ENCODE measurements at places on chromosomes 4 and X.

DNA sequence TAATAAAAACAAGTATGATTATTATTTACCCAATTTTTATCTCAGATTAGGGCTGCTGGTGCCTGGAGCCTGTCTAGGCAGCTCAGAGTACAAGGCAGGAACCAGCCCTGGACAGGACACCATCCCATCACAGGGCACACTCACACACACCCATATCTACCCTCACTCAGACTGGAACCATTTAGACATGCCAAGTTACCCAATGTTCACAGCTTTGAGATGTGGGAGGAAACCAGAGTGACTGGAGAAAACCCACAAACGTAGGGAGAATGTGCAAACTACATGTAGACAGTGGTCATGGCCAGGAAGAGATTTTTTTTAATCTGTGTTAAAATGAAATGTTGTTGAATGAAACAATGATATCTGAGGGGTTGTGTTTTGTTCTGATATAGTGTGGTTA is 35.7 kb upstream of the ADGRA3 start:
- no peak for DNase-seq

DNA sequence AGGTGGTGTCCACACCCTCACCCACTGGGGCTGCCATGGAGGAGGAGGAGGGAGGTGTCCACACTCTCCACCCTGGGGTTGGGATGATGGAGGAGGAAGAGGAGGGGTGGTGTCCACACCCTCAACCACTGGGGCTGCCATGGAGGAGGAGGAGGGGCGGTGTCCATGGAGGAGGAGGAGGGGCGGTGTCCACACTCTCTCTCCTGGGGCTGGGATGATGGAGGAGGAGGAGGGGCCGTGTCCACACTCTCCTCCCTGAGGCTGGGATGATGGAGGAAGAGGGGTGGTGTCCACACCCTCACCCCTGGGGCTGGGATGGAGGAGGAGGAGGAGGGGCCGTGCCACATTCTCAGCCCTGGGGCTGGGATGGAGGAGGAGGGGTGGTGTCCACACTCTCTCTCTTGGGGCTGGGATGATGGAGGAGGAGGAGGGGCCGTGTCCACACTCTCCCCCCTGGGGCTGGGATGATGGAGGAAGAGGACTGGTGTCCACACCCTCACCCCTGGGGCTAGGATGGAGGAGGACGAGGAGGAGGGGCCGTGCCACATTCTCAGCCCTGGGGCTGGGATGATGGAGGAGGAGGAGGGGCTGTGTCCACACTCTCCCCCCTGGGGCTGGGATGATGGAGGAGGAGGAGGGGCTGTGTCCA is 231.7 kb downstream of the CRLF2 start:
- no peak for DNase-seq

DNA sequence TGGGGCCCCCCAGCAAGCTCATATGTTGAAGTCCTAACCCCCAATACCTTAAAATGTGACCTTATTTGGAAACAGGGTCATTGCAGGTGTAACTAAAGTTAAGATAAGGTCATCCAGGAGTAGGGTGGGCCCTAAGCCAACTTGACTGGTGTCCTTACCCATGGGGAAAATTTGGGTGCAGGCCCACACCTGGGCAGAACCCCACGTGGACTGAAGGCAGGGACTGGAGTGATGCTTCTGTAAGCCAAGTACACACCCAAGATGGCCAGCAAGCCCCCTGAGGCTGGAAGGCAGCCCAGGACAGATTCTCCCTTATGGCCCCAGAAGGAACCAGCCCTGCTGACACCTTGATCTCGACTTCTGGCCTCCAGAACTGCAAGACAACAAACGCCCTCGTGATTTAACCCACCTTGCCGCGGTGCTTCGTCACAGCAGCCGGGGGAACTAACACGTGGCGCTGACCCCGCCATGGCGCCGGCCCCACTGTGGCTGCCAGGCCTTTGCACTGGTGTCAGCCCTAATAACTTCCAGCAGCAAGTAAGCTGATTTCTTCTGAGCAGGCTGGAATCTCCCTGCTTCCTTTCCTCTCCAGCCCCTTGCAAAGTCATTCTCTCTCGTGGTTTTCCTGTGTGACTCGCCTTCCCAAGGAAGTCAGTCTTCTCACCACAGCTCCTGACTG is 23.2 kb upstream of the MXD4 start:
- no peak for DNase-seq

- no peak for DNase-seq
Measured at GRCh38 chr4:59200992-59201391, 1999.1 kb upstream of the ADGRL3 start.

GRCh38 chr4:149296084-149296483 is 519.6 kb downstream of the IQCM start:
- no peak for DNase-seq

DNA sequence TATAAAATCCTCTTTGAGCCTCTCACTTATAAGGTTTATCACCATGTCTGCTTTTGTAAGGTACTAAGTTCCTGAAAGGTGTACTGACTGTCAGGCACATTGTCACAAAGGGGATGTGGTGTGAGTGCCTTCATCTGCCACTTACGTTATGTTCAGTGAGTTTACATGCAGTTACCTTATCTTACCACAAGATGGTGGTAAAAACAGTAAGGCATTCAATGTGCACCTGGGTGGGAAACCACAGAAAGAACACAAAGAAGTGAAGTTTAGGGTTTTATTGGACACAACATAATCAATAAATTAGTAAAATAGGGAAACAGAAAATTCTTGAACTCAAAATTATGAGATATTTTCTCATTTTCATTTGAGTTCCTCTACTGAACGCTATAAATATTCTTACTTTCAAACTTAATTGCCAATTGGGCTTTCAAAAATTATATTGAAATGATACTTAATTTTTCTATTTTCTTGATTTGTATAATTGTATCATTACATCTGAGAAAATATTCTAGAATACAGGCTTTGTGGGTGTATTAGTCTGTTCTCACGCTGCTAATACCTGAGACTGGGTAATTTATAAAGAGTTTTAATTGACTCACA is 650.8 kb downstream of the PCDH7 start:
- no peak for DNase-seq

- no peak for DNase-seq
Measured at GRCh38 chr4:52172166-52172565, 121.1 kb downstream of the SPATA18 start.

- DNase-seq = no peak
Measured at GRCh38 chr4:143411527-143412419, 75.1 kb downstream of the GAB1 start.

GRCh38 chr4:139907001-139907809 is 241.6 kb downstream of the MGST2 start:
- DNase-seq = no peak

GRCh38 chr4:588351-588849 is 12.3 kb upstream of the TMEM271 start:
- DNase-seq = no peak

GRCh38 chr4:180808862-180809261 is 1434.3 kb upstream of the TENM3 start:
- DNase-seq = no peak

DNA sequence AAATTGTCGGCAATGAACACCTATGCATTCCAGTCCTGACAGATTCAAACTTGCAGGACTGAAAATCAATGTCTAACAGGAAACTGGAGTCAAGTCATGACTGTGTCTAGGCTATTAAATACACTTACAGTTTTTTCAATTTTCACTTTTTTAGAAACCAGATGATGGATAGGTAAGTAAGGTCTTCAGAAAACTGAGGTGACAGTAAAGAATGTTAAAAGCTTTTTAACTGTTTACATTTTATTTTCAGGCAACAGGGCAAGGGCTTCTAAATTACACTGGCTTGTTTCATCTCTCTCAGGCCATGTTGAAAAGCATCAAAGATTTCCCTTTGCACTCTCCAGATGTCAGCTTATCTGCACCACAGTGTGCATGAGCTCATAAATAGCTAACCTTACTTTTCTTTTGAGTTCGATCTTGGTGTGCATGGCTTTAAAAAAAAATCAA is 65.2 kb downstream of the SEC24D start:
- DNase-seq = no peak

DNA sequence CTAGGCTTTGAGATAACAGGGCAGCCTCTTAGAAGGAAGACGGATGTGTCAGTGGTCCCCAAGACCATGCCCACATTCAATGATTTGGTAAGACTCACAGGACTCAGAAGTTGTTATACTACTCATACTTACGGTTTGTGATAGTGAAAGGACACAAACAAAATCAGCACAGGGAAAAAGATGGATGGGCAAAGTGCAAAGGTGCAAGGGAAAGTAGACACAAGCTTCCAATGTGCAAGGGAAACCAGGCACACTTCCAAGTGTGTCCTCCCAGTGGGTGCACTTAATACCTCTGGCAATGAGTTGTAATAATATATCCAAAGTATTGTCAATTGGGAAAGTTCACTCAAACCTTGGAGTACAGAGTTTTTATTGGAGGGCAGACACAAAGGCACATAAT is 53.8 kb upstream of the VCX start:
- DNase-seq = no peak

DNA sequence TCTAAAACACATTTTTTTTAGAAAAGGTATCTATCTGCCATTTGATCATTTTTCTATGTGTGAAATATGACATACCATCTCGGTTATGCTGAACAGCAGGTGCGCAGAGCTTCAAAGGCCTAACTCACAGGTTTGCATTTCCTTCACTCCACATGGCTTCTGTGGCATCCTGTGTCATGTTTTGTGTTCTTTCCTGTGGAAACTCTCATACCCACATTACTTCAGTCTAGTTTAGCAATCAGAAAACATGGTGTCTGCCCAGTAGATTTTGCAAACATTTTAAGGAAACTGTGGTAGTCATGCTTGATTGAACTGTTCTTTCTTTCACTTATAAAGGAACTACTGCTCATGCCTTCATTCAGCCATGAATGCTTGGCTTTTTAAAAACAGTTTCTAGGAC is 11.3 kb upstream of the ARAP2 start:
- DNase-seq = no peak

GRCh38 chrX:20147561-20147960 is 5.9 kb upstream of the EIF1AX start:
- no peak for DNase-seq

GRCh38 chr4:26907731-26908599 is 47.3 kb downstream of the STIM2 start:
- DNase-seq = no peak

DNA sequence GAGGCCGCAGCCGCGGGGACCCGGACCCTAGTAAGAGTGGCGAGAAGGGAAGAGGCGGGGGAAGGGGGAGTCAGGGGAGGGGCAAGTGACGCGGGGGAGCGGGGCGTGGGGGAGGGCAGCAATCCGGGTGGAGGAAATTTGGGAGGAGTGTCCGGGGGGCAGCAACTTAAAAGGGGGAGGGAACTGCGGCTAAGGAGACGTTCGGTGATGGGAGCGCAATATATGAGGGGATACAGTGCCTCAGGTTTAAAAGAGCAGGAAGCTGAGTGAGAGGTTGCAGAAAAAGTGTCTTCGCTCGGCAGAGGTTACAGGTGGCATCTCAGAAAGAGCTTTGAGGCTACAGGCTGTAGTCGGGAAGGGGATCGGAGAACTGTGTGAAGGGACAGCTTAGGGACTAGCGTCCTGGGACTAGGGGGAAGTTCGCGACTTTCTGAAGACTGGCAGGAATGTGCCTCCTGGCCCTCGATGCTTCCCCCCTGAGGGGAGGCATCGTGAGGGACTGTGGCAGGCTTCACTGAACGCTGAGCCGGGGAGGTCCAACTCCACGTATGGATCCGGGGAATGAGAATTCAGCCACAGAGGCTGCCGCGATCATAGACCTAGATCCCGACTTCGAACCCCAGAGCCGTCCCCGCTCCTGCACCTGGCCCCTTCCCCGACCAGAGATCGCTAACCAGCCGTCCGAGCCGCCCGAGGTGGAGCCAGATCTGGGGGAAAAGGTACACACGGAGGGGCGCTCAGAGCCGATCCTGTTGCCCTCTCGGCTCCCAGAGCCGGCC is 519 bp downstream of the FOXO4 start:
- no peak for DNase-seq

GRCh38 chr4:829761-830600 is 4.1 kb upstream of the CPLX1 start:
- DNase-seq = no peak

DNA sequence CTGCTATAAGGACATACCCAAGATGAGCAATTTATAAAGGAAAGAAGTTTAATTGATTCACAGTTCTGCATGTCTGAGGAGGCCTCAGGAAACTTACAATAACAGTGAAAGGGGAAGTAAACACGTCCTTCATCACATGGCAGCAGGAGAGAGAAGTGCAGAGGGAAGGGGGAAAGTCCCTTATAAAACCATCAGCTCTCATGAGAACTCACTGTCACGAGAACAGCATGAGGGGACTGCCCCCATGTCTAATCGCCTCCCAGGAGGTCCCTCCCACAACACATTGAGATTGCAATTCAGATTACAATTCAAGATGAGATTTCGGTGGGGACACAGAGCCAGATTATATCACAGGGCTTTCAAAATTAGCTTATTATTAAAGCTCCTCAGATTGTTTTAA is 209.5 kb upstream of the PPP3CA start:
- DNase-seq = no peak

- no peak for DNase-seq
Measured at GRCh38 chr4:114924311-114924710, 189.1 kb downstream of the NDST4 start.

DNA sequence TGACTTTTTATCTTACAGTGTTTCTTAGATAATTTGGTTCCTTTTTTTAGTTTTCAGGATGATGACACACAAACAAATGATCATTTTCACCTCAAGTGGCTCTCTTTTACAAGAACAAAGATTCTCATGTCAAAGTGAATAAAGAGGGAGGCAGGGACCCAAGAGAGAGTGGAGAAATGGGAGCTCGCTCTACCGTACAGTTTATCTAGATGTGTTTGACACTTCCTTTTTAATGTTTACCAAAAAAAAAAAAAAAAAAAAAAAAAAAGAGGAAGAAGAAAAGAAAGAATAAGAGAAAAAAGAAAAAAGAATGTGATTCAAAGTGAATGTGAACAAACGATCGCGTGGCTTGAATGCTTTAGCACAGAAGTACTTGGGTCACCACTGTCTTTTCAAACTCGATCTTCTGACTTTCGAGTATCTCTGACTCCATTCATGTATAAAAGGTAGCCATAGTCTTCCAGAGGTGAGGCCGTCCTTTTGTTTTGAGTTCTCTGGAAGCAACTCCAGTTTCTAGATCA is 75.6 kb upstream of the GRXCR1 start:
- DNase-seq = no peak

GRCh38 chr4:115973768-115974167 is 860.3 kb upstream of the NDST4 start:
- DNase-seq = no peak

GRCh38 chrX:133053861-133054598 is 42.9 kb downstream of the USP26 start:
- no peak for DNase-seq

DNA sequence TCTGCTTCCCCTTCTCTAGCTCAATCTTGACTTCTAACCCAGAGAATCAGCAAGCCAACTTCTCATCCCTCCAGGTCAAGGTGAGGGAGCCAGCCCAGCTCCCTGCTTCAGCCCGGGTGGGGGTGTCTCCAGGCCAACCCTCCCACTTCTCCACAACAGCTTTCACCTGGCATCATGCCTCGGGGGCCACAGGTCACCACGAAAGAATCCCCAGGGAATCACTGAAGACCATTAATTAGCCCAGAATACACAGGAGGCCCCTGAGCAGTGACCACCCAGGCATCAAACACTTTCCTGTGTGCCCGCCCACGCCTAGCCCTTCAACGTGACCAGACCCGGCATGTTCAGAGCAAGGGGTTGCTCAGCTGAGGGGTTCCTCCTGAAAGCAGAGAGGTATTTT is 646.7 kb downstream of the BCOR start:
- no peak for DNase-seq

Measured in activated naive CD4-positive, alpha-beta T cell (primary cell).